Suprapubic skin (tissue), 4 donors: ENCODE measurements at places on chromosomes 4 and X. TPM values are rescaled to one million over a fixed set of nuclear protein-coding genes. Genes with fewer than 3 reads are reported as not detected.

GRCh38 chr4:119100655-119101054, 35.0 kb upstream of the MYOZ2 start:
- H3K27ac ChIP-seq = peak overlapping the region; percentile 7
- H3K4me1 ChIP-seq = peaks cover 47% of the 10 kb centered on the region
- no peak for DNase-seq
- H3K27me3 ChIP-seq = no peaks in the 10 kb centered on the region

DNA sequence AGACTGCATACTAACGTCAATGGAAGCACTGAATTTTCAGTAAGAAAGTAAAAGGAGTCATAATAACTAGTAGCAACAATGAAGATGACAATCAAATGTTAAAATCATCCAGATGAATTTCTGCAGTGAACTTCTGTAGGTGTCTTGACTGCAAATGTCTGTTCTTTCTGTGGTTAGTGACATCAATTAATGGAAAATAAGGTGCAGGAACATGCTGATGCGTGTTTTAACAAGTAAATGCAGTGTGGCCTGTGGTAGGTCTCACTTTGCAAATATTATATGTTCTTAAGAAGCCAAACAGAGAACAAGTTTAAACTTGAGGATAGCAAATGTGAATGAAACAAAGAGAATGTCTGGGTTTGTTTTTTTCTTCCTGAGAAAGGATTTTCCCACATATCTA, 2.6 kb upstream of the DTHD1 start:
- peaks cover 12% of the 10 kb centered on the region for H3K4me1 ChIP-seq
- H3K27me3 ChIP-seq = no peaks in the 10 kb centered on the region
- DNase-seq = no peak
- H3K27ac ChIP-seq = no peak overlapping the region
- H3K4me3 ChIP-seq = no peak overlapping the region

DNA sequence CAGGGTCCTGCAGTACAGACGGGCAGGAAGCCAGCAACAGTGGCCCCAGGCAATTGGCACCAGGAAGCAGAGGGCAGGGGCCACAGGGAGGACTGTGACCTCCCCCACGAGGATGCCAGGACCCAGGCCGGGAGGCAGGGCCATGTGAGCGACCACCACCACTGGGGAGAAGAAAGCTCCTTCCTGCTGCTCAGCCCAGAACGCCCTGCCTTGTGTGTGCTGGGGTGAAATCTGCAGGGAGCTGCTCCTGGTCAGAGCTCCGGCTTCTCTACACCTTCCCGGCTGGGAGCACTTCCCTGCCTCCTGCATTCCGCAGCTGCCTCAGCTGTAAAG, 100.4 kb downstream of the HMX1 start:
- no peak for DNase-seq
- no peak overlapping the region for H3K4me3 ChIP-seq
- H3K36me3 ChIP-seq = no peaks in the 10 kb centered on the region
- peaks cover 23% of the 10 kb centered on the region for H3K27me3 ChIP-seq
- no peaks in the 10 kb centered on the region for H3K4me1 ChIP-seq

The GAGE13 gene
- not detected for total RNA-seq

GRCh38 chr4:92636038-92636806, 332.5 kb downstream of the GRID2 start:
- H3K4me3 ChIP-seq = no peak overlapping the region
- H3K27me3 ChIP-seq = no peaks in the 10 kb centered on the region
- no peak for DNase-seq
- no peak overlapping the region for H3K27ac ChIP-seq

DNA sequence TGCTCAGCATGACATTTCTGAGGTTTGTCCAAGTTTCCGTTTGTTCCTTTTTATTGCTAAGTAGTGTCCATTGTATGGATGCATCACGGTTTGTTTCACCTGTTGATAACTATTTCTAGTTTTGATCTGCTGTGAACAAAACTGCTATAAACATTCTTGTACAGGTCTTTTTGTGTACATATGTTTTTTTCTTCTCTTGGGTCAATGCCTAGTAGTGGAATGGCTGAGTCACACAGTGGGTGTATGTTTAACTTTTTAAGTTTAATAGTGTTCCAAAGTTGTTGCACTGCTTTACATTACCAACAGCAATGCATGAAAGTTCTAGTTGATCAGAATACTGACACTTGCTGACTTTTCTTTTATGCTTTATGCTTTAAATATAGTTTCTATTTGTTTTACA, 76.7 kb downstream of the MAOB start:
- H3K27me3 ChIP-seq = no peaks in the 10 kb centered on the region
- H3K36me3 ChIP-seq = no peaks in the 10 kb centered on the region
- no peak overlapping the region for H3K4me3 ChIP-seq
- no peaks in the 10 kb centered on the region for H3K4me1 ChIP-seq
- no peak for DNase-seq

DNA sequence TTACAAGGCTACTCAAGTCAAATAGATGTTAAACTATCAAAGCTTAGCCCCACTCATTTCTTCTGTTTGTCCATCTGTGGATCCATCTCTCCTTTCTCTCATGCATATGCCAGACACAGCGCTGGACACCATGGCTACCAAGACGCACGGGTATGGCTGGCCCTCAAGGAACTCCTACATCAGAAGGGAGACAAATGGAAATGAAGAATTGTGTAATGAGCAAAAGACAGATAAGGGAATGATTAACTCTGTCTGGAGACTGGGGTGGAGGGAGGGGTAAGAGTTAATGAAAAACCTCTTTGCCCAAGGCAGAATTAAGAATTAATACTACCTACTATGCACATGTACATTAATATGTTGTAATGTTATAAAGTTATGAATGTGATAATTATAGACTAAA, 88.1 kb downstream of the MGST2 start:
- H3K4me3 ChIP-seq = no peak overlapping the region
- H3K27me3 ChIP-seq = no peaks in the 10 kb centered on the region
- DNase-seq = no peak
